ENCODE measurements at places on chromosomes 3 and 15.

- no peak for DNase-seq
Measured at GRCh38 chr15:40793216-40793989, 13.5 kb upstream of the ZFYVE19 start.

DNA sequence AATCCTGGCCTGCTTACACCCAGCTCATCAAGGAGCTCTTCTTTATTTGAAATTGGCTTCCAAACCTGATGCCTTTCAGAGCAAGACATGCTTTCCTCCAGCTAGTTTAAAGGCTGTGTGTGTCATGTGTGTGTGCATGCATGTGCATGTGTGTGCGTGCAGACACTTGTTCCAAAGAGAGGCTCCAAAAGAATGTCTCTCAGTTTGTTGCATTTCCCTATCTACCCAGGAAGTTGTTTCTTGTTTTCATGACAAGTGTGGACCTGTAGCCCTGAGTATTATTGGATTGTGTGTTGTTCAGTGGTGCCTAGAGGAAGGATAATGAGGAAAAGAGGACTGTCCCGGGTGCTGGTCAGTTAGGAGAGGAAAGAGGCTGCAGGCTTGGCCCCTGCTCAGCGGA is 240.0 kb downstream of the THSD4 start:
- no peak for DNase-seq

DNA sequence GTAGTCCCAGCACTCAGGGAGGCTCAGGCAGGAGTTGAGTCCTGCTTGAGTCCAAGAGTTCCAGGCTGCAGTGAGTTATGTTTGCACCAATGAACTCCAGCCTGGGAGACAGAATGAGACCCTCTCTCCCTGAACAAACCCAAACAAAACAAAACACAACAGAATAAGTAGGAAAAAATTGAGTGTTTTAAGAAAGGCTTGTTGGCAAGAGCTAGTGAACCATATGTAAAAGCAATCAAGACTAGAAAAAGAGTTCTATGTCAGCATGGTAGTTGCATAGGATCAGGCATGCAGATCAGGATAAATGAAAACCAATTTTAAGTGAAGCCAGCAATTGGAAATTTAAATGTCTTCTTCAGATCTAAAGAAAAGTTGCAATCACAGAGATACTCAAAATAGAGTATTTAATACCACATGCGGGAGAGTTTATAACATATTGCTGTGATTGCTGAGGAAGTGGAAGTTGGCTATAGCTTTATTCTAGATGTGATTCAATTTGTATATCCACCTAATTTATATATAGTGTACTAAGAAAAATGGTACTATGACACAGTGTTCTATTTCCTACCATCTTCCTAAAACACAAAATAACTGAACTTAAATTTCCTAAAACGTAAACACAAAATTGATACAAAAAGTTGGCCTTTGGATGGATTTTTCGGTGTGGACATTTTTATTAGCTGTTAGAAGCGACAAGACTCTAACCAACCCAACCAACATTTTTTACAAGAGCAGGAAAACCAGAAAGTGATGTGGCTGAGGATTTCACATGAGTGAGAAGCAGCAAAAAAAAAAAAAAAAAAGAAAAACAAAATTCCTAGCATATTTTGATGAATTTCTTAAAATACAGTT is 101.9 kb upstream of the ROBO1 start:
- DNase-seq = no peak

DNA sequence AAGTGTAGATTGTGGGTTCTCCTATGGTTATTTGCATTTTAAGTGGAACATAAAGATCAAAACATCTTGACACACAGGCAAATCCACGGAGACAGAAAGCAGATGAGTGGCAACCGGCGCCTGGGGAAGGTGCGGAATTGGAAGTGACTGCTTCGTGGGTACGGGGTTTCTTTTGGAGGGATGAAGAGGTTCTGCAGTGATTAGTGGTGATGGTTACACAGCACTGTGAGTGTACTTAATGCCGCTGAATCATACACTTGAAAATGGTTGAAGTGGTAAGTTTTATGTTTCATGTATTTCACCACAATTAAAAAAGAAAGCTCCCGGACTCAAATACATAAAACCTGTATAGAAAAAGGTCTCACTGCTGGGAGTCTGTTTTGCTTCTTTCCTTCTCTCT is 18.5 kb upstream of the VPS33B start:
- DNase-seq = no peak

DNA sequence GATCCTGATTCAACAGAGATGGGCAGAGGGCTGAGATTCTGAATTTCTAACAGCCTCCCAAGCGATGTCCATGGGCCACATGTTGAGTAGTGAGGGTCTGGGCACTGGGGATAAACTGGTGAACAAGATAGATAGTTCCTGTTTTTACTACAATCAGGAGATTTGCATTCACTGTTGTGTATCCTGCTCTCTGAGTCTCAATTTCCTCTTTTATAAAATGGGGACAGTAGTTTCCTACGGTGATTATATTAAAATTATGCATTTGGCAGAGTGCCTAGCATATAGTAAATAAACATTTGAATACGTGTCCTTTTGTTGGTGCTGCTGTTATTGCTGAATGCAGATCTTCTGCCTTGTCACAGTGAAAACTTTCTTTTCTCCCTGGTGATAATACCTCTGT is 102.5 kb downstream of the MYH15 start:
- DNase-seq = no peak

DNA sequence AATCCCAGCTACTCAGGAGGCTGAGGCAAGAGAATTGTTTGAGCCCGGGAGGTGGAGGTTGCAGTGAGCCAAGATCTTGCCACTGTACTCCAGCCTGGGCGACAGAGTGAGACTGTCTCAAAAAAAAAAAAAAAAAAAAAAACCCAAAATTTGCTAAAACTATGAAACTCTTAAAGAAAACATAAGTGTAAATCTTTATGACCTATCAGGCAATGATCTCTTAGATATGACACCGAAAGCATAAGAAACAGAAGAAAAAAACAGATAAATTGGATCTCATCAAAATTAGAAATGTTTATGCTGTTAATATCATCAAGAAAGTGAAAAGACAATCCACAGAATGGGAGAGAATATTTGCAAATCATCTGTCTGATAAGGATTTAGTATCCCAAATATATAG is 15.3 kb downstream of the GRAMD2A start:
- no peak for DNase-seq

DNA sequence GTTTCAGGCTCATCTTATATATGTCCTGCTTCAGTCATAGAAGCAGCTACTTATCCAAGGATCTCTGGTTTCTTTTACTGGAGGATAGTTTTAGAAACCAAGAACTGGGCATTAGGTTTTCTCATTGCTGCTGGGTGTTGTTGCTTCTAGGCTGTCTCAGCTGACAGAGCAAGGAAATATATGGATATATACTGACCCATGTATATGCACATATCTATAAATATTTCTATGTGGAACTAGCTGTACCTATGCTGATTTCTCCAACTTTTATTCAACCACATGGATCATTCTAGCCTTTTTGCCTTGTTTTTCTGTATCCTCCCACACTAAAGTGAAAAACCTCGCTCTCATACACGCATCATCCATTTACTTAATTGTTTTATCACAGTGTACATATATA is 64.2 kb downstream of the TP63 start:
- no peak for DNase-seq

- DNase-seq = no peak
Measured at GRCh38 chr3:187994221-187995042, 159.5 kb upstream of the LPP start.

DNA sequence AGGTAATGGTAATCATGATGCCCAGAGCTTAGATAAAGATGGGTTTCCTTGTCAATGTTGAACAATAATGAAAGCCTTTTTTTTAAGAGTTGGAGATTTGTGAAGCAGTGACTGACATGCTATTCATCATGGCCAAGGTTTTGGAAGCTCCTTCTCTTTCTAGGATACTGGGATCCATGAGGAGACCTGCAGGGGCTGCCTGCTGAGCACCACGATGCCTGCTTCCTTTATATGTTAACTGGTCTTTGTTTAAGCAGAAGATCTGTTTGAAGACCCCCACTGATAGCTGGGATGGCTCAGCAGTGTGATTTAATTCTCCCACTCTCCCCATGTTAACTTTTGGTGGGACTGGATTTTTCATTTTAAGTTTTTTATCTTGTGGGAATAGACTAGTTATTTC is 15.8 kb downstream of the RBP1 start:
- DNase-seq = no peak

GRCh38 chr3:22263042-22263441 is 512.0 kb upstream of the ZNF385D start:
- DNase-seq = no peak

DNA sequence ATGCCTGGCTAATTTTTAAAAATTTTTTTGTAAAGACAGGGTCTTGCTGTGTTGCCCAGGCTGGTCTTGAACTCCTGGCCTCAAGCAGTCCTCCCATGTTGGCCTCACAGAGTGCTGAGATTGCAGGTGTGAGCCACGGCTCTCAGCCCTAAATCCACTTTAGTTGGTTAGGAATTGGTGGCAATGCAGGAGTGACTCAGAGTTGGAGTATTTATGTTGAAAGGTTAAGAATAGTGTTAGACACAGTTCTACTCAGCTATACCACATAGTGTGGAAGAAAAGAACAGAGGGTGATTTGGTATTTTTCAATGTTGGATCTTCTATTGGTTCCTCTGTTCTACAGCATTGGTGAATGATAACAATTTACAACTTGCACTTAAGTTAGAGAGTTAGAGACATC is 7.6 kb downstream of the ZNF639 start:
- no peak for DNase-seq

- DNase-seq = no peak
Measured at GRCh38 chr3:194009892-194010533, 125.9 kb upstream of the HES1 start.

DNA sequence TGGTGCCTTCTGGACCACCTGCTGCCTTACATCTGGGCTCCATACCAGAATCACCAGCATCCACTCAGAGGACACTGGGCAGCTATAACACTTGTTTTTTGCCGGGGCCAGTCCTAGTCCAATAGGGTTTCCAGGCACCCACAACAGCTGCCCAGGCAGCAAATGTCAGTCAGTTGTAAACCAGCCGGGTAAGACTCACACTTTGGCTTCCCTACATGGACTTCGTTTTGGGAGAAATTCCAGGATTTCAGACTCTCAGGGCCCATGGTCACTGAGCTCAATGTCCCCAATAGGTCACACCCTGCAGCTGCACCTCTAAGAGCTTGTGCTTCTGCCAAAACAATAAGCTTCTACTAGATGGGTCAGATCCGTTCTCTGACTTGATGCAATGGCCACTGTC is 83.8 kb downstream of the FAM174B start:
- no peak for DNase-seq

- DNase-seq = no peak
Measured at GRCh38 chr3:61903931-61904657, 342.7 kb downstream of the PTPRG start.

All from activated CD4-positive, alpha-beta T cell treated with anti-CD3 and anti-CD28 coated beads for 1 hour (primary cell).